ENCODE measurements at places on chromosomes 11 and 22. TPM values are rescaled to one million over a fixed set of nuclear protein-coding genes. Genes with fewer than 3 reads are reported as not detected.

PDGFB gene
- 2.4 TPM for total RNA-seq

NNMT gene
- total RNA-seq, result not detected

SPECC1L gene
- total RNA-seq, result 24.7 TPM

GP1BB gene
- total RNA-seq, result not detected

SMTNL1 gene
- not detected for total RNA-seq

CABP4 gene
- total RNA-seq, result 5.0 TPM

DCDC1 gene
- total RNA-seq, result 0.19 TPM

SIRT3 gene
- total RNA-seq, result 14.7 TPM

SLC37A2 gene
- total RNA-seq, result 0.16 TPM

CD3G gene
- 98.6 TPM for total RNA-seq

PGR gene
- not detected for total RNA-seq

TRPM5 gene
- total RNA-seq, result 0.64 TPM

SPATA19 gene
- total RNA-seq, result not detected

ISX gene
- not detected for total RNA-seq

CENPM gene
- 9.4 TPM for total RNA-seq

KRTAP5-8 gene
- not detected for total RNA-seq

PAMR1 gene
- not detected for total RNA-seq

RAC2 gene
- total RNA-seq, result 159 TPM

CRACR2B gene
- 0.81 TPM for total RNA-seq

SCO2 gene
- 4.2 TPM for total RNA-seq

C11orf97 gene
- not detected for total RNA-seq

All from CD8-positive, alpha-beta T cell (primary cell).